Mesothelial cell of epicardium (in vitro differentiated cells): ENCODE measurements at places on chromosomes 6 and 20. TPM values are rescaled to one million over a fixed set of nuclear protein-coding genes. Genes with fewer than 3 reads are reported as not detected.
A peak's percentile ranks its signal among the peaks of the same experiment; 100 is the strongest.

The FAM83C gene
- 0.07 TPM in 1 of 3 replicates, not detected in the others for total RNA-seq

The ZNF391 gene
- total RNA-seq: 10.3 to 11.1 TPM (median 10.8 TPM) in 3 replicates

The SPTLC3 gene
- total RNA-seq: 27.0 to 28.5 TPM (median 27.7 TPM) in 3 replicates

The DCDC2 gene
- total RNA-seq: 1.4 to 1.9 TPM (median 1.4 TPM) in 3 replicates

The COL9A1 gene
- 8.1 to 9.1 TPM (median 8.7 TPM) in 3 replicates for total RNA-seq

The SLC17A9 gene
- 5.3 to 7.1 TPM (median 5.7 TPM) in 3 replicates for total RNA-seq

The HEBP2 gene
- 53.4 to 61.5 TPM (median 53.7 TPM) in 3 replicates for total RNA-seq

The PHACTR2 gene
- 117 to 125 TPM (median 124 TPM) in 3 replicates for total RNA-seq

The ADGB gene
- not detected in 3 replicates for total RNA-seq

The HLA-G gene
- total RNA-seq: 0.29 to 0.70 TPM (median 0.56 TPM) in 3 replicates

The TPX2 gene
- total RNA-seq: 36.6 to 39.0 TPM (median 37.5 TPM) in 3 replicates

The ARMH2 gene
- not detected in 3 replicates for total RNA-seq

The FNDC11 gene
- total RNA-seq: 0.86 to 1.4 TPM (median 1.1 TPM) in 3 replicates

The C6orf132 gene
- 22.4 to 23.9 TPM (median 22.5 TPM) in 3 replicates for total RNA-seq

GRCh38 chr20:51221791-51222408 lies 199.0 kb upstream of the KCNG1 start:
- peaks cover 18% of the 10 kb centered on the region for H3K4me1 ChIP-seq
- DNase-seq: no peak
- H3K27me3 ChIP-seq: peaks cover 8% of the 10 kb centered on the region
- H3K36me3 ChIP-seq: no peaks in the 10 kb centered on the region
- H3K4me3 ChIP-seq: no peak overlapping the region
- no peak overlapping the region for H3K27ac ChIP-seq

GRCh38 chr6:104281370-104281769 lies 578.3 kb downstream of the HACE1 start:
- H3K4me1 ChIP-seq: peaks cover 9% of the 10 kb centered on the region
- H3K27ac ChIP-seq: no peak overlapping the region
- no peak overlapping the region for H3K4me3 ChIP-seq
- no peaks in the 10 kb centered on the region for H3K36me3 ChIP-seq
- DNase-seq: no peak

DNA sequence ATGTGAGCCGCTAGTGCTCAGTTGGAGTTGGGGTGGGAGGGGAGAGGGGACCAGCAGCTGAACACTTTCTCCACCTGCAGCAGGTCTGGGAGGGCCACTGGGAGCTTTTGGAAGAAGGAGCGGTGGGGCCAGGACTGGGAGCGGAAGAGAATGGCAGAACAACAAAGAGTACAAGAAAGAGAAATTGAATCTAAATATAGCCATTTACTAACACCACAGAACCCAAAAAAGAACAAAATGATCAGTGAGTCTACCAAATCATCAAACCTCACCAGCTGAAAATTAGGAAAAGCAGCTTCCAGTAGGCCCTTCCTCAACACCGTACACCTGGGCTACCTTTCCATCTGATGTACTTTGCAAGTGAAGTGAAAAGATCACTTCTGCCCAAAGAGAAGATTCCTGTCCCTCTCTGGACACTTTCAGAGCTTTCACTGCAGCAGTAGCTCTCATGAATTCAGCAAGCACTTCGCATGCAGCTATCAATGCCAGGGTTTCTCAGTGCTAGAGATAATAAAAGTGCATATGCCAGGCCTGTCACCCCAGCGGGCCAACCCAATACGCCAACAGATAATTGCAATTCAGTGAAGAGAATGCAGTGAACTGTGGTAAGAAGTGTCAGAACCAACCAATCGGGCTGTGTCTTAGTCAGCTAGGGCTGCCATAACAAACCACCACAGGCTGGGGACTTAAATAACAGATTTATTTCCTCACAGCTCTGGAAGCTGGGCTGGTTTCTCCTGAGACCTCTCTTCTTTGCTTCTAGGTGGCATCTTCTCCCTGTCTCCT lies 597 bp downstream of the LY86 start:
- H3K27ac ChIP-seq: no peak overlapping the region
- H3K4me1 ChIP-seq: peaks cover 33% of the 10 kb centered on the region
- H3K36me3 ChIP-seq: no peaks in the 10 kb centered on the region
- H3K4me3 ChIP-seq: no peak overlapping the region
- no peaks in the 10 kb centered on the region for H3K27me3 ChIP-seq

- H3K4me3 ChIP-seq: no peak overlapping the region
- no peaks in the 10 kb centered on the region for H3K27me3 ChIP-seq
- peaks cover 2% of the 10 kb centered on the region for H3K36me3 ChIP-seq
- no peak for DNase-seq
Measured at GRCh38 chr6:89582669-89583325, 55.8 kb downstream of the LYRM2 start.

DNA sequence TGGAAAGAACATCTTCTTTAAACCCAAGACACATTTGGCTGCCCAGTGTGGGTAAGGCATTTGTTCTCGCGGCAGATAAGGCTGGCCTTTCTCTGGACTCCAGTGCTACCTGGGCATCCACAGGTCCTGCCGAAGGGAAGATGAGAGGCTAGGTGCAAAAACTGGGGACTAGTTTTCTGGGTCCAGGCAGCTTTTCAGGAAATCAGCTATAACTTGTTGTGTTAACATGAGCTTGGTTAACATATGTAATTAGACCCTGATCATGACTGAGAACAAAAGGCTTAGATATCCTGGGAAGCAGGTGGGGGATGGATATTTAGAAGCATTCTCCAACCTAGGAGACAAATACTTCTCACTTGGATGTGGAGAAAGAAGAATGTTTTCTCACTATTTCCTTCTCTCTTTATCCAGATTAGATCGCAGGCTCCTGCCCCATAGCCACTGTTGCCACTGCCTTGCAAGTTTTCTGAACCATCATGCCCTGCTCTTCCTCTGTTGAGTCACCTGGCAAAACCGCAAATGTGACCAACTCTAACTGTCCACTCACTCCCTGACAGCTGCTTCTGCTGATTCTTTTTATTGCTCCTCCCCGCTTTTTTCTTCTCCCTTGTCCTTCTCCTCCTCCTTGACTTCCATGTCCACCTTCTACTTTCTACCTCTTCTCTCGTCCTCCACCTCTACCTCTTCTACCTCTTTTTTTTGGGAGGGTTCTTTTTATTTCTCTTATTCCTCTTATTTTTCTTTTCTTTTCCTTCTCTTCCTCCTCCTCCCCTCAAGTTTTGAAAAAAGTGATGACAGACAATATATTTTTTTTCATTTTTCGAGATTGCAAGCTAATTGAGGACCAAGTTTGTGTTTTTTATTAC lies 258.1 kb downstream of the UTRN start:
- H3K4me1 ChIP-seq: peaks cover 2% of the 10 kb centered on the region
- no peak for DNase-seq
- no peaks in the 10 kb centered on the region for H3K27me3 ChIP-seq
- H3K4me3 ChIP-seq: no peak overlapping the region
- peaks cover 48% of the 10 kb centered on the region for H3K36me3 ChIP-seq

GRCh38 chr20:10550204-10551118 lies 115.4 kb downstream of the SLX4IP start:
- peaks cover 49% of the 10 kb centered on the region for H3K4me1 ChIP-seq
- no peak for DNase-seq
- no peaks in the 10 kb centered on the region for H3K36me3 ChIP-seq
- no peak overlapping the region for H3K4me3 ChIP-seq

GRCh38 chr6:95366414-95366813 lies 210.9 kb upstream of the MANEA start:
- H3K36me3 ChIP-seq: no peaks in the 10 kb centered on the region
- no peak for DNase-seq
- no peak overlapping the region for H3K4me3 ChIP-seq
- H3K4me1 ChIP-seq: peaks cover 4% of the 10 kb centered on the region

GRCh38 chr6:74319292-74319691 lies 623.3 kb downstream of the CD109 start:
- no peak overlapping the region for H3K4me3 ChIP-seq
- no peaks in the 10 kb centered on the region for H3K36me3 ChIP-seq
- peaks cover 3% of the 10 kb centered on the region for H3K4me1 ChIP-seq
- H3K27me3 ChIP-seq: peaks cover 2% of the 10 kb centered on the region
- no peak overlapping the region for H3K27ac ChIP-seq

GRCh38 chr6:17556014-17556413 lies 44.1 kb upstream of the FAM8A1 start:
- no peak overlapping the region for H3K4me3 ChIP-seq
- no peaks in the 10 kb centered on the region for H3K4me1 ChIP-seq
- H3K27me3 ChIP-seq: no peaks in the 10 kb centered on the region
- DNase-seq: no peak
- H3K36me3 ChIP-seq: peaks cover 32% of the 10 kb centered on the region

DNA sequence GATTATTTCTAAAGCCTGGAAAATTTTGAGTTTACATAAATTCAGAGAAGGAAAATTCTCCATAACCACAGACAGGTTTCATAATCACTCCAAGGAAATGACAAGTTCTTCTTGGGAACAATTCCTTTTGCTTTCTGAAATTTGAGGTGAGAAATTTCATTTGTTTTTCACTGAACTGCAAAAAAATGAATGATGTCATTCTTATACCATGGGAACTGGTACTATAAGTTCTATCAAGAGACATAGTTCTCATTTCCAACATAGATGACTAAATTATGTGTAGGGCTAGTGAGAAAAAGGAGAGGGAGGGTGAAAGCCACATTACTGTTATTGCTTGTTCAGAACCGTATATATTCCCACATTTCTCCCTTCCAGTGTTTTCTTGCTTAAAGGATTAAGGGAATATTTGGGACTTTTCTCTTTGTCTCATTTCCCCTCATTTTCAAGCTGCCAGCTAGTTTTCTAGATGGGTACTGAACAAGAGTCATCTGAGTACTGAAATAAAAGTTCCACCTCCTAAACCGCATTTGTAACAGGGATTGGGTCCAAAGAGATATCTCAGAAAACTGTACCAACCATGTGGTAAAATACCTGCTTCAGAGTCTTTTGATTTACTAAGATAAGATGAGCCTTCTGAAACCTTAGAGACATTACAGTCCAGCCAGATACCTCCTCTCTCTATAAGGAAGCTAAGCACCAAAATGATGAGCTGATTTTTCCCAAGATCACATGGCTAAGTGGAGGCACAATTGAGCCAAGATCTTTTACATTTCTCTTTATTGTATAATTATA lies 144.3 kb upstream of the PRDM1 start:
- H3K27ac ChIP-seq: no peak overlapping the region
- no peak for DNase-seq
- H3K27me3 ChIP-seq: peaks cover 16% of the 10 kb centered on the region
- no peak overlapping the region for H3K4me3 ChIP-seq
- no peaks in the 10 kb centered on the region for H3K4me1 ChIP-seq
- H3K36me3 ChIP-seq: no peaks in the 10 kb centered on the region

DNA sequence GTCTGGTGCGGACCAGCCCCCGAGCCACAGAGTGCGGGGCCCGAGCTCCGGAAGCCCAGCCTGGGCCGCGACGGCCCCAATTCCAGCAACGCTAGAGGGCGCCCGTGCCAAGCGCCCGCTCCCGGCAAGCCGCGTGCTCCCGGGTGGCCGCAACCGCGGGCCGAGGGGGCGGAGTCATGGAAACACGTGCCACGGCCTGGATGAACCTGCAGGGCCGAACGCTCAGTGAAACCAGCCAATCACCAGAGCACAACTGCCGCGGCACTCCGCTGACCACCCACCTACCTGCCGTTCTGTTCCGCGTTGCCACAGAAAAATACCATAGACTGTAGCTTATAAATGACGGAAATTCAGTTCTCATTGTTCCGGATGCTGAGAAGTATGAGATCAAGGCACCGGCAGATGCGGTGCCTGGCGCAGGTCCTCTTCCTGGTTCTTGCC lies 85.7 kb upstream of the FOXC1 start:
- H3K36me3 ChIP-seq: no peaks in the 10 kb centered on the region
- no peak overlapping the region for H3K4me3 ChIP-seq
- DNase-seq: no peak
- H3K27ac ChIP-seq: no peak overlapping the region
- H3K4me1 ChIP-seq: peaks cover 15% of the 10 kb centered on the region

GRCh38 chr6:1116149-1116548 lies 195.7 kb upstream of the FOXQ1 start:
- H3K36me3 ChIP-seq: no peaks in the 10 kb centered on the region
- peaks cover 9% of the 10 kb centered on the region for H3K4me1 ChIP-seq
- peaks cover 17% of the 10 kb centered on the region for H3K27me3 ChIP-seq
- DNase-seq: no peak
- H3K27ac ChIP-seq: no peak overlapping the region
- no peak overlapping the region for H3K4me3 ChIP-seq

GRCh38 chr20:1952737-1953530 lies 40.9 kb downstream of the PDYN start:
- no peaks in the 10 kb centered on the region for H3K36me3 ChIP-seq
- no peak for DNase-seq
- H3K4me3 ChIP-seq: no peak overlapping the region
- peaks cover 26% of the 10 kb centered on the region for H3K4me1 ChIP-seq
- H3K27ac ChIP-seq: no peak overlapping the region

- H3K4me1 ChIP-seq: peaks cover 7% of the 10 kb centered on the region
- no peak overlapping the region for H3K4me3 ChIP-seq
- no peaks in the 10 kb centered on the region for H3K36me3 ChIP-seq
- no peak for DNase-seq
Measured at GRCh38 chr20:16806886-16807285, 58.7 kb downstream of the OTOR start.

- no peak for DNase-seq
- peaks cover 3% of the 10 kb centered on the region for H3K27me3 ChIP-seq
- no peaks in the 10 kb centered on the region for H3K36me3 ChIP-seq
- no peaks in the 10 kb centered on the region for H3K4me1 ChIP-seq
- no peak overlapping the region for H3K27ac ChIP-seq
Measured at GRCh38 chr6:101909366-101909765, 515.9 kb downstream of the GRIK2 start.

GRCh38 chr6:39657355-39658135 lies 67.7 kb downstream of the KIF6 start:
- no peak for DNase-seq
- H3K36me3 ChIP-seq: no peaks in the 10 kb centered on the region
- no peak overlapping the region for H3K4me3 ChIP-seq
- no peak overlapping the region for H3K27ac ChIP-seq

DNA sequence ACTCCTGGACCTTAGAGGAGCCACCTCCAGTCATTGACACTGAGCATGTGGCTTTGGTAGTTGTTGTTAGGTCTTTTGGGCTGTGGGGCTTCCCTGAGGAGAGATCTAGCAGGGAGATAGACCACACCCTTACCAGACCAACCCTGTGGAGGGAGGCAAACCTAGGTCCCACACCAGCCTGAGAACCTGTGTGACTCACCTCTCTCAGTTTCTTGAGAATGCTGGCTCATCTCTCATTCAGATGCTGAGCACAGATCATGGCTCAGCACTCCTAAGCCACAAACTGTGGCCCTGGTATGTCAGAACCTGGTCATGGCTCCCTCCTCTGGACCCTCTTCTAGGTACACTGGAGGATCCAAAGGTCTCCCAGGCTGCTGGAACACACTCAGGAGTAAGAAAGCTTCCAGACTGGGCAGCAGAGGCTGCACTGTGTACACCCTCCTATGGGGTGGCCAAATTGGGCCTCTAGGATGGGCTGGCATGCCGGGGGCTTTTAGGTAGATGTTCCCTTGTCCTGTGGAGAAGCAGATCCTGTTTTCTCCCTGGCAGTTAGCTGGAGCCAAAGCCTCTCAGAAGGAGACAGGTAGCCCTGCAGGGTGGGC lies 1294.5 kb downstream of the KHDRBS2 start:
- no peak for DNase-seq
- H3K27me3 ChIP-seq: no peaks in the 10 kb centered on the region
- H3K4me3 ChIP-seq: no peak overlapping the region
- H3K36me3 ChIP-seq: no peaks in the 10 kb centered on the region
- H3K4me1 ChIP-seq: no peaks in the 10 kb centered on the region

- H3K4me1 ChIP-seq: no peaks in the 10 kb centered on the region
- H3K36me3 ChIP-seq: no peaks in the 10 kb centered on the region
- H3K27ac ChIP-seq: no peak overlapping the region
- H3K27me3 ChIP-seq: peaks cover 51% of the 10 kb centered on the region
- no peak for DNase-seq
Measured at GRCh38 chr6:166267526-166267925, 40.7 kb downstream of the PRR18 start.

- H3K27ac ChIP-seq: peak overlapping the region; percentile 80
- no peak for DNase-seq
- H3K4me3 ChIP-seq: no peak overlapping the region
- peaks cover 4% of the 10 kb centered on the region for H3K36me3 ChIP-seq
- peaks cover 58% of the 10 kb centered on the region for H3K4me1 ChIP-seq
Measured at GRCh38 chr6:112188906-112189305, 65.5 kb downstream of the LAMA4 start.
